ENCODE measurements at places on chromosomes 11 and 22.

GRCh38 chr22:39144101-39144767, 8.2 kb downstream of the CBX7 start:
- peak; percentile 45 for DNase-seq

GRCh38 chr11:2098691-2099515, 40.3 kb downstream of the IGF2 start:
- no peak for DNase-seq

- DNase-seq, result no peak
Measured at GRCh38 chr11:114384487-114384886, 15.8 kb downstream of the C11orf71 start.

- no peak for DNase-seq
Measured at GRCh38 chr22:42247596-42247995, 22.9 kb downstream of the TCF20 start.

- DNase-seq, result peak; percentile 61
Measured at GRCh38 chr11:10742460-10743208, 8.4 kb upstream of the CTR9 start.

- no peak for DNase-seq
Measured at GRCh38 chr22:32815943-32816342, 14.4 kb downstream of the TIMP3 start.

GRCh38 chr11:131885431-131885830, 515.0 kb downstream of the NTM start:
- DNase-seq, result no peak

DNA sequence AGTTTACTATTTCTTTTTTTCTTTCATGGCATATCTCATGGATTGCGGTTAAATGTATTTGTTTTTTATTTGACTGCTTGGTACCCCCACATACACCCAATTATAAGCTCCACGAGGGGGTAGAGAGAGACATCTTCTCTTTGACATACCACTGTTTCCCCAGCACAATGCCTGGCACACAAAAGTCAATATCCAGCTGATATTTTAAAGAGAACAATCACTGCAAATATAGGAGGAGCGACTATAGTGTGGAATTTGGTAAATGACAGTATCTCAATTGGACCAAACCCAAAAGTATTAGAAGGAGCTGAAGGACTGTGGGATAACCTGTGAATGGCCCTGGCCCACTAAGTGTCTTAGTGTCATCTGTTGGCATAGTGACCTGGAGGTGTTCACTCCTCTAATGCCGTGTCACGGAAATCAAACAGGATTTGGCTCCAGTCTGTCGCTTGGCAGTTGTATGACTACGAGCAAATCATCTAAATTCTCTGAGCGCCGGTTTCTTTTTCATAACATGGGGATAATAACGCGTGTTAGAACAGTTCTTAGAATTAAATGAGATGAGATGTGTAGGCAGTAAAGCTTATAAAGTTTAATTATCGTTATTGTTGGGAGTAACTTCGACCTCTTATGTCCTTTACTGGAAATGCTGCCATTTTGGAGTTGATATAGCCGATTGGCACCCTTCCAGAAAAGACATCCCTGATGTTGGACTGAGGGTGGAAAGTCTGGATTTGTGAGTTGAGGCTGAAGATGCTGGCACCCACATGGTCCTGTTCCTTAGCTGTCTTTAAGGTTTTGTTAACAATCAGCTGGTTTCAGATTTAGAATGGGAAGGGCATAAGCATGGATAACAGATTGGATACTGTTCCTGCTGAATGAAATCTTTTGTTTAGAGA, 144.5 kb downstream of the DBX1 start:
- DNase-seq, result no peak

All from astrocyte of the spinal cord (primary cell).